ENCODE measurements at places on chromosomes 2 and 18. TPM values are rescaled to one million over a fixed set of nuclear protein-coding genes. Genes with fewer than 3 reads are reported as not detected.

SDC1 gene
- 0.44 TPM for polyA plus RNA-seq

FN1 gene
- 802 TPM for polyA plus RNA-seq

ASB18 gene
- polyA plus RNA-seq = 4.2 TPM

HOXD13 gene
- polyA plus RNA-seq = not detected

DNA sequence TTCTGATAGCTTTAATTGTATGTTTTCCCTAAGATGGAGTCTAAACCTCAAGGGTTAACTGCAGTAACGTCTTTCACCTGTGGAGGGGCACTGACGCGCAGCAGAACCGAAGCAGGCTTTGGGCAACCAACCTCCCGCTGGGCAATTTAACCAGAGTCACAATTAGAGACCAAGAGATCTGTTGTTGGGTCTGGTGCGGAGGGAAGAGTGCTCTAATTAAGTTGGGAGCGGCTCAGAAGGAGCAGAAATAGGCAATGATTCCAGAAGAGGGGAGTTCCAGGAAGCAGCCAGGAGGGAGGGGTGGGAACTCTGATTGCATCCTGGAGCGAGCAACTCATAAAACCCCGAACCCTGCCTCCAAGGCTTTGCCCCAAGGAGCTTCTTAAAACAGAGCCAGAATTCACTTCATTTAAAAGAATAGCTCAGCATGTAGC lies 245.8 kb downstream of the PAX3 start:
- no peaks in the 10 kb centered on the region for H3K36me3 ChIP-seq
- H3K27me3 ChIP-seq = peaks cover 81% of the 10 kb centered on the region
- no peak overlapping the region for H3K27ac ChIP-seq
- DNase-seq = no peak
- no peaks in the 10 kb centered on the region for H3K4me1 ChIP-seq
- no peak overlapping the region for H3K4me3 ChIP-seq

DNA sequence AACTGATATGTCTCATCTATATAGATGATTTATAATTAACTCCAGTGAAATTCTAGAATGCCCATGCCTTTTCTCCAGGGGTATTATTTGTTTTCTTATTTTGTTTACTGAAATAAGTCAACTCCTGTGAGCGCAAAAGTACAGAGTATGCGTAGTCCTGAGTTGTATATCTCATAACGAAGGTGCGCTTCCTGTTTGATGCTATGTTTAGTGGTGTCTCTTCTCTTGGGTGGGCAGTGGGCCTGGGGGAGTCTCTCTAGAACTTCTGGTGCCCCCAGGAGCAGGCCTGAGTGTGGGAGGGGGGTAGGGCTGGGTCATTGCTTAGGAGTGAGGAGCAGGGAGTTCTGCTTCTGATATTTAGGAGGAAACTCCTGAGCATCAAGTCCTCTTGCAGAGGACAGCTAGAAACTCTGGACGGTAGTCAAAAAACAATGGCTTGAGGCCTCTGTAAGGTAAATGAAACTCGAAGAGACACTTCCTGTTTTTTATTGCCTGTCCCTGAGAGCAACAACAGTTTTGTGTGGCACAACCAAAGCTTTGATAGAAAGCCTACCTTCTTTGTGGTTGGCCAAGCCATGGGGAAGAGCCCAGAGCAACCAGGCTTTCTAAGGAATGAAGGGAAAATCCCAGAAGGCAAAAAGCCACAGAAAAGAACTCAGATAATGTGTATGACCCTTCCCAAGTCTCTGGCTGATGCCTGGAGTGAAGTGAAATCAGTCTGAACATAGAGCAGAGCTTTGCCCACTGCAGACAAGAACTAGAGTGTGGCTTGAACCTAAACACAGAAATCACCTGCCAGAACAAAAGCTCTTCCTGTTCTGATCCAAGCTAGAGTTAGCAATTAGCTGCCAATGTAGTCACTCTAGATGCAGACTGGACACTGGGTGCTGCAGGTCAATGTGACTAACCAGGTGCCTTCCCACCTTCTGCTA lies 8.5 kb upstream of the SP140L start:
- DNase-seq = no peak
- H3K4me3 ChIP-seq = no peak overlapping the region
- H3K36me3 ChIP-seq = no peaks in the 10 kb centered on the region

DNA sequence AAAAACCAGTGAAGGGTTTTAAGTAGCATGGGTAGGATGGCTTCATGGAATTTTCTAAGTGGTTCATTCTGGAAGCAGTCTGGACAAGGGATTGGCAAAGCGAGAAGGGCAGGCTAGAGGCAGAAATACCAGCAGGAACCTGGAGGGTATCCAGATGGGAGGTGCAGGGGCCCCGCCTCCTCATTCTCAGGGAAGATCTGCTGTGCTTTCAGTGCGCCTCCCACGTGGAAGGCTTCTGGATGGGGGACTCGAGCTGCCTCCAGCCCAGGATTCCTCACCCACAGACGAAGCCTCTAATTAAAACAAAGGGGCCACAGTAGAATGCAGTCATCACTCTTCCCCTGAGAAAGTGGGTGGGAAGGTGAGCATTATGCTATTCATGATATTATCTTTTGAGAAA lies 79.8 kb downstream of the VSNL1 start:
- H3K27me3 ChIP-seq = no peaks in the 10 kb centered on the region
- peak overlapping the region; percentile 40 for H3K27ac ChIP-seq
- H3K36me3 ChIP-seq = no peaks in the 10 kb centered on the region
- DNase-seq = peak; percentile 43

- H3K27ac ChIP-seq = no peak overlapping the region
- no peaks in the 10 kb centered on the region for H3K36me3 ChIP-seq
- H3K27me3 ChIP-seq = no peaks in the 10 kb centered on the region
- H3K4me1 ChIP-seq = no peaks in the 10 kb centered on the region
- DNase-seq = no peak
Observed at GRCh38 chr2:200968735-200969134, 5.3 kb upstream of the ORC2 start.

- no peaks in the 10 kb centered on the region for H3K36me3 ChIP-seq
- H3K4me1 ChIP-seq = no peaks in the 10 kb centered on the region
- H3K27ac ChIP-seq = no peak overlapping the region
- H3K4me3 ChIP-seq = no peak overlapping the region
Observed at GRCh38 chr18:76323891-76324290, 171.2 kb downstream of the ZNF516 start.

DNA sequence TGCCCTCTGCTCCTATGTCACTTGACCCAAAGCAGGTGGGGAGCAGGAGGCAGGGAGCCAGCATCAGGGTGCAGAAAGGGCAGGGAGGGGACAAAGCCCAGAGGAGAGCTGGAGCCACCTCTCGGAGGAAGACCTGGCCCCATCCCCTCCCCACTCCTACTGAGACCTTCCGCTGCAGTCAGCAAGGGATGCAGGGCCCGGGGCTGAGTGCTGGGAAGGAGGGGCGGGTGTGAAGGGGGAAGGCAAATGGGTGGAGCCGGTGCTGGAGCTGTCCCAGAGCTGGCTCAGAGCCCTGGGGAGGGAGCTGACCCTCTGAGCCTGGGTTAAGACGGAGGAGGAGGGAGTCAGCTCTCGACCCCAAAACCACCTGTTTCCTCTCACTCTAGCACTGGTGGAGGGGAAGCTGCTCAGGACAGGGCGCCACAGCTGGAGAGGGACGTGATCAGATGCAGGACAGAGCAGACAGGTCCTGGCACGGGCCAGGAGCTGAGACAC lies 33.8 kb downstream of the HS1BP3 start:
- H3K27ac ChIP-seq = peak overlapping the region; percentile 96
- DNase-seq = peak; percentile 93
- no peak overlapping the region for H3K4me3 ChIP-seq
- H3K4me1 ChIP-seq = peaks cover 83% of the 10 kb centered on the region
- H3K27me3 ChIP-seq = no peaks in the 10 kb centered on the region
- no peaks in the 10 kb centered on the region for H3K36me3 ChIP-seq

GRCh38 chr2:204880928-204881327 lies 335.7 kb downstream of the PARD3B start:
- DNase-seq = no peak
- no peaks in the 10 kb centered on the region for H3K27me3 ChIP-seq
- H3K27ac ChIP-seq = no peak overlapping the region
- no peaks in the 10 kb centered on the region for H3K36me3 ChIP-seq
- H3K4me3 ChIP-seq = no peak overlapping the region

DNA sequence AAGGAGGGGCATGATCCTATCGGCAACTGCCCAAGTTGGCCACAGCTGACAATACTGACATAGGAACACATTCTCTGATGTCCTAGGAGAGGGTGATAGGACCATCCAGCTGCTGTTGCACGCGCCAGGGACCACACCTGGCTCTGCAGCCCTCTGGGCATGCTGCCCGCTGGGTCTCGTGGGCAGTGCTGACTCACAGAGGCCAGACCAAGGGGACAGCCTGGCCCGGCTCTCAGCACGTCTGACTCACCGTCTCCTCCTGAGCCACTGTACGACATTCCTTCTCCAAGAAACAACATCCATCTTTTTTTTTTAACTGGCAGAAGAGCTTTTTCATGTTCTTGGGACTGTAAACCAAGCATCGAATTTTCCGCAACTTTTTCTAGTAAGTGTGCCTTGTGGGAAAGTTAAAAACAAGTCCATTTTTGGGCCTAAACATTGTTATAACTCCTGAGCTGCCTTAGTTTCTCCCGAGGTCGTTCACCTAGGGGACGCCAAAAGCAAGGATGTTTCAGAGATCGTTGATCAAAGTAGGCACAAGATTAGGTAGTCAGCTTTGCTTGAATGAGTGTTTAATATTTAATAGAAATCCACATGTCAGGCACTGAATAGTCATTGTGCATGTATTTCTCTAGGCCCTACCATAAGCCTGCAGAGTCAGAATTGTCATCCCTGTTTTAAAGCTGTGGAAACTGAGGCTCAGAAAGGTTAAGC lies 100.3 kb downstream of the TTC32 start:
- H3K36me3 ChIP-seq = no peaks in the 10 kb centered on the region
- no peaks in the 10 kb centered on the region for H3K27me3 ChIP-seq
- DNase-seq = peak; percentile 81
- H3K27ac ChIP-seq = peak overlapping the region; percentile 10
- peaks cover 13% of the 10 kb centered on the region for H3K4me1 ChIP-seq

DNA sequence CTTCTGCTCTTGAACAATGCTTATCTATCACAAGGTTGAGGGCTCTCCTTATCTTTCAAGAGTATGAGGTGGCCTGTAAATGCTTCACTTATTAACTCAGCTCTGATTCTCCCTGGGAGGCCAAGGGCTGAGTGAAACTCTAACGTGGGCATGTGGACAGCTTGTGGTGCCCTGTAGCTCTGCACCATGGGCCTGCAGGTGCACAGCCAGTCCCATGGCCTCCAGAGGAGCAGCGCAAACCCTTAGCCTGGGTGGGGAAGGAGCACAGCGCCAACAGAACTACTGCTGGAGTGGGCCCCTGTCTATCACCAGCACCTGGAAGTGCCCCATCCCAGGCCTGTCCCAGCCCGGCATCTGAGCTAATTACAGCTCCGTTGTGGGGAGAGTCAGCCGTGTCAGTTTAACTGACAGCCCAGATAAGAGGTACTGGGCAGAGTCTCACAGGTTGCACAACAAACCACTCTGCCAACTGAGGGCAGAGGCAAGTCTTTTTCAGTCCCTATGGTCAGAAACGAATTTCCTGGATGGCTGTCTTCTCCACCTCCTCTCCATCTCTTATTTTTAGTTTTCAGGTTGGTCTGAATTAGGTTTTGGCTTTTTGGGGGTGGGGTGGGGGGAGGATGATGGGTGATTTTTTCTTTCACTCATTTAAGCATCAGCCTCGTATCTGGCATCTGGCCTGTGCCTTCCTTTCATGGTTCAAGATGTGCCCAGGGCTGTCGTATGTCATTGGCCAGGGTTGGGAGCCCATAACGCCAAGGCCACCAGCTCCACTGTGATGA lies 219.5 kb downstream of the BCL2 start:
- no peak overlapping the region for H3K4me3 ChIP-seq
- H3K36me3 ChIP-seq = no peaks in the 10 kb centered on the region
- peaks cover 21% of the 10 kb centered on the region for H3K4me1 ChIP-seq
- H3K27ac ChIP-seq = peak overlapping the region; percentile 41

DNA sequence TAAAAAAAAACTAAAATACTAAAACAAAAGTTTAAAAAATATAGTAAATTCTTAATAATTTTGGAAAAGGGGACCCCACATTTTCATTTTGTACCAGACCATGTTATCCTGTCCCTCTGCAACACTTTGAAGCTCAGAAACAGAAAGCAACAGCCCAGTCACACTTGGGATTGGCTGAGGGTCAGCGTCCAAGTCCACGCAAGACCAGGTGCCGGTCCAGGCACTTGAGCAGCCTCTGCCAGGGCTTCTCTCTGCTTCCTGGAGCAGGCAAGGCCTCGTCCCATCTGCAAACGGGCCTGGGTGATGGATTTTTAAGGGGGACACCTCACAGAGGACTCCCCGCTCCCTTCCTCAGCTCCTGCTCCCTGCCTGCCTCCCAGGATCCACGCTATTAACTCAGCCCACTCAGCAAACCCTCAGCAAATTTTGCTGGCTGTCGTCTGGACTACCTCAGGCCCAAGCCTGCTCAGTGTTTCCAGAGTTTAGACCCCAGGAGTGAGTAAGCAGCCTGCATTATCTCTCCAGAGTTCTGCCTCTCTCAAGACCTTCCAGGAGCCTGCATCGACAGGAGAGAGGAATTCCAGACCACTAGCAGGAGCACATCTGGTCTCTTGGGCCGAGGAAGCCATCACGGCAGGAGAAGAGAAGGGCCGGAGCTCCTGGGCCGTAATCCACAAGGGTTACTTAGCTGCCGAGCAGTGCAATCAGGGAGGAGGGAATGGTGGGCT lies 88.7 kb upstream of the STPG4 start:
- H3K36me3 ChIP-seq = no peaks in the 10 kb centered on the region
- no peak for DNase-seq
- H3K4me3 ChIP-seq = no peak overlapping the region
- H3K27me3 ChIP-seq = no peaks in the 10 kb centered on the region
- no peak overlapping the region for H3K27ac ChIP-seq

DNA sequence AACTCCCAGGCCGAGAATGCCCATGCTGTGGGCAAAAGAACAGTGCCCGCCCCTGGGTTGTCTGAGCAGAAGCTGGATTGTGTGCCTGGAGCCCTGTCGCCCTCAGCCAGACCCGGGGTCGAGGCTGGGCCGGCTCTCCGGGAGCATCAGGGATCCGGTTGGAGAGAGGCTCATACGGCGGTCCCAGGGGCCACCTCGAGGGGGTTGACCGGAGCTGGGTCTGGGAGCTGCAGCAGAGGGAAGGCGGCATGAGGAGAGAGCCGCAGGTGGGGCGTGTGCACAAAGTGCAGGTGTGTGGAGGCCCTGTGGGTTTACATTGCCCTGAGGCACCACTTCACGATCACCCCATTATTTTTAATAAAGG lies 39.5 kb downstream of the MBP start:
- H3K4me3 ChIP-seq = no peak overlapping the region
- peaks cover 39% of the 10 kb centered on the region for H3K4me1 ChIP-seq
- no peaks in the 10 kb centered on the region for H3K36me3 ChIP-seq
- H3K27ac ChIP-seq = no peak overlapping the region
- DNase-seq = no peak
- H3K27me3 ChIP-seq = no peaks in the 10 kb centered on the region

- no peak for DNase-seq
- H3K27me3 ChIP-seq = no peaks in the 10 kb centered on the region
- peaks cover 75% of the 10 kb centered on the region for H3K4me1 ChIP-seq
- no peak overlapping the region for H3K4me3 ChIP-seq
Observed at GRCh38 chr2:10038716-10039115, 4.6 kb upstream of the KLF11 start.

DNA sequence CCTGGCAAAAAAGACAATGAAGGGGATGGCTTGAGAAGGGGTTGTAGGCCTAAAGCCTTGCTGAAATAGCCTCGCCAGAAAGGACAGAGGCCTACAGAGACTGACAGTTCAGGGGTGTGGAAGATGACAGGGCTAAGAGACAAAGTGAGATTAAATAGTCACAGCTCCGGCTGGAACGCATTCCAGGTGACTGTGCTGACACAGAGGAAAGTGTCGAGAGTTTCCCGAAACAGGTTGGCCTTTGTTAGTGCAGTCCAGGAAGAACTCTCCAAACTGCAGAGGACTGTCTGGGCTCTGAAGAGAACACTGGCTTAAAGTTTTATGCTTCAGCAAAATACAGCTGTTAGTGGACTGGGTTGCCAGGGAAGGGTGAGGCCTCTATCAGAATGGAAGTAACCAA lies 52.8 kb downstream of the METTL4 start:
- H3K4me3 ChIP-seq = no peak overlapping the region
- H3K36me3 ChIP-seq = no peaks in the 10 kb centered on the region
- peak overlapping the region; percentile 49 for H3K27ac ChIP-seq
- DNase-seq = no peak
- peaks cover 4% of the 10 kb centered on the region for H3K4me1 ChIP-seq
